Smooth muscle cell of the umbilical artery (primary cell): ENCODE measurements at places on chromosomes 4 and X. TPM values are rescaled to one million over a fixed set of nuclear protein-coding genes. Genes with fewer than 3 reads are reported as not detected.

AFF2 gene
- total RNA-seq: 3.6 and 6.8 TPM in 2 replicates

PLP2 gene
- 4.8 and 10.5 TPM in 2 replicates for total RNA-seq

SLC4A4 gene
- total RNA-seq: 22.0 and 23.0 TPM in 2 replicates

TRIM60 gene
- not detected in 2 replicates for total RNA-seq

CT45A1 gene
- total RNA-seq: not detected in 2 replicates

GBA3 gene
- not detected in 2 replicates for total RNA-seq

OPN1MW3 gene
- not detected in 2 replicates for total RNA-seq

PPP2R2C gene
- 0.18 TPM in 1 of 2 replicates, not detected in the other for total RNA-seq
